ENCODE measurements at places on chromosomes 5 and 9. TPM values are rescaled to one million over a fixed set of nuclear protein-coding genes. Genes with fewer than 3 reads are reported as not detected.

FYB1 gene
- under 0.01 TPM for total RNA-seq

GRCh38 chr9:105822814-105823213 lies 128.5 kb downstream of the TMEM38B start:
- no peak for DNase-seq

INSL6 gene
- not detected for total RNA-seq

DNA sequence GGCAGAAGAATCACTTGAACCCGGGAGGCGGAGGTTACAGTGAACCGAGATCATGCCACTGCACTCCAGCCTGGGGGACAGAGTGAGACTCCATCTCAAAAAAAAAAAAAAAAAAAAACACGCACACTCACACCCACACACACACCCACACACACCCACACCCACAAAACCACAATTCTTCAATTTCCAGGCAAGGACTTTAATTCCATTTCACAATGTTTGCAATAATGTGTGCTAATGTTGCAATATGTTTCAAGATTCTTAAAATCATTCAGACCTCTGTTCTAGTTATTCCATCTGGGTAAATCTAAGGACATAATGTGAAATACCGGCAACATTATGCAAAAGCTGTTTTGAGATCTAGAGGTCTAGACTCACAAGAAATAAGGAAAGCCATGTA lies 28.3 kb downstream of the CCDC69 start:
- DNase-seq = peak; percentile 91

GRCh38 chr9:2560180-2560579 lies 61.4 kb upstream of the VLDLR start:
- DNase-seq = no peak

DNA sequence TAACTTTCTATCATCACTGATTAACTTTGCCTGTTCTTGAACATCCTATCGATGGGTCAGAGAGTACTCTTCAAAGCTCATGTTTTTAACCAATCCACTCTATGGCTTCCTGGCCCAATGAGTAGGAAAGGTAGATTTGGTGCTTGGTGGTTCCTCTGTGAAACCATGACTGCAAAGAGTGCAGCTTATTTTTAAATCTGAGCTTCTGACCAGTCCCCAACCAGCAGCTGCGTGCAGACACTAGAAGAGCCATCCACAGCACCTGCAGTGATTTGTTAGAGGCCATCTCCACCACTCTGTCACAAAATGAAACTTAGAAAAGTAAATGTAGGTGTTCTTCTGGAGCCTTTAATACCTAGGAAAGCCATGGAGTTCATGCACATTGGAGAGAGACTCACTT lies 107.3 kb upstream of the WWC1 start:
- no peak for DNase-seq

DNA sequence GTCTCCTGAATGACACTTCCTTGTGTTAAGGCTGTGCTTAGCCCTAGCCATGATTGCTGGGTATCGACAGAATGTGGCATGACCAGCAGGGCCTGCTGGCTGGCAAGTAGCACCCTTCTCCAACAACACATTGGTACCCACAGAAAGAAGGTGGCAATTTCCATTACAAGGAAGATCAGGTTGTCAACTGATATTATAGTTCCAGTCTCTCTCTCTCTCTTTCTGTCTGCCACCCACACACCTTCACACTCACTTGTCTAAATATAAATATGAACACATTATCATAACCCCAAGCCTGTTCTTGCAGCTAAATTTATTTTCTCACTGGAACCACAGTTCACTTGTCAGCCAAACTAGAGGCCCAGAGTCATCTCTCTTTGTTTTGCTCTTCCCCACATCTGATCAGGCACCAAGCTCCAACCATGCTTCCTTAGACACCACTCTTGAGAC lies 408.1 kb upstream of the PIK3R1 start:
- no peak for DNase-seq

Data from fibroblast of lung (primary cell).